ENCODE measurements at places on chromosomes 16 and 17.

DNA sequence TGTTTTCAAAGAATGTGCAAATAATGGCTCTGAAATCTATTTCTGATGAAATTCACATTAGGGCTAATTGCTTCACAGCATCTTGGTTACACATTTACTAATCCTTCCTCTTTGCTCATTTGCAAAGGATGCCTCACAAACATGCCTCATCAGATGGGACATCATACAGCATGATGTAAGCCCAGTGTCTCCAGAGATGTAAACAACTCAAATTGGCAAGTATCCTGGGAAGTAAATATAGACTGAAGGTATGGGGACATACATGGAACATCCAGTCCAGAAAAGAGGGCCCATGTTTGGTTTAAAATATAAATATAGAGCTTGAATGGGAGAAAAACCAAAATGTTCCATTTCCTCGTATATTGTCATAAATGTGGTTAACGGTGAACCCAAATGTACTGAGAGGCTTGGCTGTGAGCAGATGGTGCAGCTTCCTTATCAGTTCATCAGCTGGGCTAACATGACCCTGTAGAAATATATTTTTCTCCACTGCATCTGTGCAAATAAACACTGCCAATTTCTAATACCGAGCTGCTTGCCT, 142.9 kb upstream of the NUDT7 start:
- DNase-seq, result no peak

DNA sequence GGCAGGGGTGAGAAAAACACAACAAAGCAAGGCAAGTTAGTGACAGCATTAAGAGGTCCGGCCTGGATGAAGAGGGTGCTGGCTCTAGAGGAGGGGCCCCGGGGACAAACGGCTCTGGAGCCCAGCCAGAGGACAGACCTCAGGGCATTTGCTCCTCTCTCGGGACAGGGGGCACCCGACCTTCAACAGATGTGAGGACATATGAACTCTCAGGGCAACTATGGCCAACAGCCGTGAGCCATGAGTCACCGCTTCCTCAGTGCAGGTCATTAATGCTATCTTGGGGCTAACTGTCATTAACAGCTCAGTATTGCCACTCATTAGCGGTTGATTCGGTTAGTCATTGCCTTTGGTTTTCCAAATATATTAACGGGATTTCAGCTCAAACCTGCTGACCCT, 9.7 kb upstream of the ARL5C start:
- DNase-seq, result no peak

DNA sequence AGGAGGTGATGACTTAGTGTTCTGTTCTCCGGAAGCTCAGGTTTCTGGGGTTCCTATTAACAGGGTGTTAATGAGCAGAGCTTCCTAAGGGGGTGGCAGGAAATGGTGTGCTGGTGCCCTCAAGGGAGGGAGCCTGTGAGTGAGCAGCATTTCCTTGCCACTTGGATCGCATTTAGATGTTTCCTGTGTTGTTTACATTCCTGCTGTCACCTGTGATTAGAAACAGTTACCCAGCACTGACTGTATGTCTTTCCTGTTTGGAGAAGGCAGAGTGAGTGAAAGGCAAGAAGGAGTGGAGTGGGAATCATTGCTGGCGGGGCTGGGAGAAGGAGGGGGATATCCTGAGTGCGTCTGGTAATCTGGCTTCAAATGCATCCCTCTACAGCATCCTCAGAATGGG, 214.6 kb downstream of the CCDC182 start:
- DNase-seq, result no peak

- DNase-seq, result no peak
Observed at GRCh38 chr17:49258394-49258793, 27.8 kb upstream of the PHOSPHO1 start.

DNA sequence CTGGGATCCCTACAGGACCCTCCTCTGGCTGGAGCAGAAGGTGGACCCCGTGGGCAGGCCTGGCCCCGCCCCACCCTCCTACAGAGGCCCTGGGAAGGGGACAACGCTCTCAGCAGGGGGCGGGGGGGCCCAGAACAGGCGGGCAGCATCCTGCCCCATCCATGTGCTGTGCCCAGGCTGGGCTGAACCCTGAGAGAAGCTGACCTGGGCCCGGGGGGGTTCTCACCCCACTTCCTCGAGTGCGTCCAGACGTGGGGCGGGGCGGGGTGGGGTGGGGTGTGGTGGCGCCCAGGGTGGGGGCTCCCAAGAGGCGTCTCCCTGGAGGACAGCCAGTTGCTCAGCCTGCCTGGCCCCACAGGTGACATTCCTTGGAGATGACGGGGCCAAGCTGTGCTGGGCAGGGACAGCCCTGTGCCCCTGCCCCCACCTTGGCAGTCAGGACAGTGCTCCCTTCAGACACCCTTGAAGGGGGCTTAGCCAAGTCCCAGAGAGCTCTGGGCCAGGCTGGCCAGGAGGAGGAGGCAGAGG, 390 bp upstream of the UNC13D start:
- no peak for DNase-seq

GRCh38 chr17:68544111-68544915, 32.1 kb downstream of the PRKAR1A start:
- DNase-seq, result no peak

DNA sequence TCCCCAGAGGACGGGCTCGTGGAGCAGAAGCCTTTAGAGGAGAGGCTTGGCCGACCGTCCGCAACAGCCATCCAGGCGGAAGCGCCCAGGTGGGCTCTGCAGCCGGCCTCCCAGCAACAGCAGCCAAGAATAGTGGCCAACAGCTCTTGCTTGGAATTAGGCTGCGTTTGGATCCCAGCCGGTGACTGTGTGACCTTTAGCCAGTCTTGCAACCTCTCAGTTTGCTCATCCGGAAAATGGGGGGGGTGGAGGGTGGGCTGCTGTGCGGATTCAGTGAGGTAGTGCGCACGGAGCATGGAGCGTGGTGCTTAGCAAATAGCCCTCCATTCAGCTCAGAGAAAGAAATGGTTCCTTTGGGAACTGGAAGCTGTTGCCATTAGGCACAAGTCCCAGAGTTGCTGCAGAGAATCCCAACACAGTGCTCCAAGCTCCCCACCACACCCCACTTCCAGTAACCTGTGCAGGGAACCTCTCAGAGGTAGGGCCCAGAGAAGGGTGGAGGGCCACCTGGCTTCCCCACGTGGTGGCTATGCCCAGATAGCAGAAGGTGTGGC, 46.7 kb downstream of the RTN4RL1 start:
- no peak for DNase-seq

DNA sequence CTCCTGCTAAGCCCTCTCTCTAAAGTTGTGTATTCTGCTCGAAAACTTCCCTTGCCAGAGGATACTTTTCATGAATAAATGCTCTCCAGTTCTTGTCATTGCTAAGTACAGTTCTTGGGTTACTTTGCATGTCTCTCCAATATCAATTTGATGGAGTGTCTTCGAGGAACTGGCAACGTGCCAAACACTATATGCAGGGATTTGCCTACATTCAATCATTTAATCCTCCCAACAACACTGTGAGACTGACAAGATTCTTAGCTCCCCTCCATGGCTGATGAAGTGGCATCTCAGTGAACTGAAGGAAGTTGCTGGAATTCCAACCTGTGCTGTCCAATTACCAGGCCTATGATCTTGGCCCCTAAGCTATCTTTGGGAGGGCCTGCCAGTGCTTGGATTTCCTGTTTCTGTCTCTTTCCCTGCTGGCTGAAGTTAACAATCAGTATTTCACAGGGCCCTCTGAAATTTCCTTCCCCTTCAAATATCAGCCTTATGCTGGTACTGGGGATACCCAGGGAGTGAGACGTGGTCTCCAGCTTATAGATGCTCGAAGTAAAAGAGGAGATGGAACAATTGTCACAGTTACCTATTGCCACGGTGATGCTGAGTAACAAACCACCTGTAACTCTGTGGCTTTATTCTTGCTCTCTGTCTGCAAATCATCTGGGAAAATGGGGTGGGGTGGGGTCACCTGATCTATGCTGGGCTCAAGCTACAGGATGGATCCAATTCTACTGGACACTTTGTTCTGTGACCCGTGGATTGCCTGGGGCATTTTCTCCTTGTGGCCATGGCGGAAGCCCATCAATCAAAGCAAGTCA, 19.4 kb upstream of the CRISPLD2 start:
- DNase-seq, result no peak

DNA sequence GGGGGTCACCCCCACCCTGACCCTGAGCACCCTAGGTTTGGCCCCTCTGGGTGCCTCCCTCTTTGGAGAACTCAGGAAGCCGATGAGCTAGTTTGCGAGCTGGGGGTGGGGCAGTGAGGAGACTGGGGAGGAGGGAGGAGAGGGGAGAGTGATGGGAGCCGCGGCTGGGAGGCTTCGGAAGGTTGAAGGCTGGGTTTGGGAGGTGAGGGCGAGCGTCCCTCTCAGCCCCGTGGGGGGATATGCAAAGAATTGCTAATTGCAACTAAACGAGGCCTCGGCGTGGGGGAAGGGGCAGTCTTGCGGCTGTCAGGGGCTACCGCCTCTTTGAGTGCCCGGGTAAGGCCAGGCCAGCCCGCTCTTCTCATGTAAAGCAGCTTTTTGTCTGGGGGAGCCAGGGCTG, 17.6 kb upstream of the FZD2 start:
- no peak for DNase-seq
